ENCODE measurements at places on chromosomes 5 and 9. TPM values are rescaled to one million over a fixed set of nuclear protein-coding genes. Genes with fewer than 3 reads are reported as not detected.

The FYB1 gene
- 205 TPM for polyA plus RNA-seq

The FOXD4L5 gene
- not detected for polyA plus RNA-seq

The BASP1 gene
- 1.6 TPM for polyA plus RNA-seq

GRCh38 chr9:75604661-75605060 lies 285.8 kb upstream of the PCSK5 start:
- H3K27ac ChIP-seq = no peak overlapping the region
- H3K4me1 ChIP-seq = no peaks in the 10 kb centered on the region
- DNase-seq = no peak
- peaks cover 2% of the 10 kb centered on the region for H3K27me3 ChIP-seq

- no peaks in the 10 kb centered on the region for H3K36me3 ChIP-seq
- H3K4me3 ChIP-seq = no peak overlapping the region
- H3K27ac ChIP-seq = no peak overlapping the region
- no peaks in the 10 kb centered on the region for H3K4me1 ChIP-seq
- H3K27me3 ChIP-seq = peaks cover 1% of the 10 kb centered on the region
- no peak for DNase-seq
Measured at GRCh38 chr5:139075066-139076050, 122.8 kb downstream of the SIL1 start.

GRCh38 chr9:124108216-124108615 lies 96.6 kb downstream of the LHX2 start:
- no peaks in the 10 kb centered on the region for H3K4me1 ChIP-seq
- peaks cover 2% of the 10 kb centered on the region for H3K27me3 ChIP-seq
- no peak overlapping the region for H3K4me3 ChIP-seq
- no peaks in the 10 kb centered on the region for H3K36me3 ChIP-seq
- H3K27ac ChIP-seq = no peak overlapping the region
- DNase-seq = no peak

GRCh38 chr5:108212775-108213346 lies 169.0 kb downstream of the FBXL17 start:
- H3K4me3 ChIP-seq = no peak overlapping the region
- DNase-seq = no peak
- H3K36me3 ChIP-seq = peaks cover 23% of the 10 kb centered on the region

The PCDHGA8 gene
- not detected for polyA plus RNA-seq

The SLC6A18 gene
- polyA plus RNA-seq = not detected

DNA sequence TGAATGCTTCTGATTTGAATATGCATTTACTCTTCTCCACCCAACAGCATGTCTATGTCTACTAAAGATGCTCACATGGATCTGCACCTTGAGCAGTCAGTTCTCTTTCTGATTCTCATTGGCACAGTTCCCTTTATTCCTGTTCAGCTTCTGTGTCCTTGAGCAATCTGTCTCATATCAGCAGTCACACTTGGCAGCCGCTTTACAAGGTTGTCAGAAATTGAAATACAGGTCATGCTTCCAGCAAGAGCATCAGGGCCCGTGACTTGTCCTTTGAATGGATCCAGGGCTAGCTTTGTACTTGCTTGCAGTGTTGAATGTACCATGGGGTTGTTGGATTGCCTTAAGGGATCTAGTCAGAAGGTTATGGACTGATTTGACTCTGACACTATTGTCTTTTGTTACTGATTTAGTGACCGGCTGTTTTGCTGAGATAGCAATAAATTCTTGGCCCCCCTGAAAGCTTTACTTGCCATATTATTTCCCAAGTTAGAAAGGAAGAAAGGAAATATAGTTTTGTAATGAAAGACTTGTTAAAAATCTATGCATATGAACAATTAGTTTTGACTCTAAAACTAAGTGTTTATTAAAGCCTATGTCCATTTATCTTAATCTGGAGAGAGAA lies 273.4 kb upstream of the ISL1 start:
- H3K27me3 ChIP-seq = no peaks in the 10 kb centered on the region
- no peak overlapping the region for H3K4me3 ChIP-seq
- H3K4me1 ChIP-seq = no peaks in the 10 kb centered on the region
- H3K27ac ChIP-seq = no peak overlapping the region

The GAPT gene
- polyA plus RNA-seq = 2.9 TPM

The EPB41L4A gene
- polyA plus RNA-seq = 6.0 TPM

- peaks cover 9% of the 10 kb centered on the region for H3K27me3 ChIP-seq
- H3K4me1 ChIP-seq = peaks cover 41% of the 10 kb centered on the region
- DNase-seq = no peak
Measured at GRCh38 chr9:16031486-16031885, 478.6 kb downstream of the CCDC171 start.

The IL9 gene
- not detected for polyA plus RNA-seq

The SLC35D2 gene
- 11.6 TPM for polyA plus RNA-seq

The PDGFRB gene
- 6.4 TPM for polyA plus RNA-seq

The SLC6A3 gene
- polyA plus RNA-seq = not detected

GRCh38 chr9:132622159-132622558 lies 39.8 kb downstream of the BARHL1 start:
- DNase-seq = no peak
- H3K27me3 ChIP-seq = no peaks in the 10 kb centered on the region
- H3K4me1 ChIP-seq = peaks cover 1% of the 10 kb centered on the region
- no peak overlapping the region for H3K27ac ChIP-seq

DNA sequence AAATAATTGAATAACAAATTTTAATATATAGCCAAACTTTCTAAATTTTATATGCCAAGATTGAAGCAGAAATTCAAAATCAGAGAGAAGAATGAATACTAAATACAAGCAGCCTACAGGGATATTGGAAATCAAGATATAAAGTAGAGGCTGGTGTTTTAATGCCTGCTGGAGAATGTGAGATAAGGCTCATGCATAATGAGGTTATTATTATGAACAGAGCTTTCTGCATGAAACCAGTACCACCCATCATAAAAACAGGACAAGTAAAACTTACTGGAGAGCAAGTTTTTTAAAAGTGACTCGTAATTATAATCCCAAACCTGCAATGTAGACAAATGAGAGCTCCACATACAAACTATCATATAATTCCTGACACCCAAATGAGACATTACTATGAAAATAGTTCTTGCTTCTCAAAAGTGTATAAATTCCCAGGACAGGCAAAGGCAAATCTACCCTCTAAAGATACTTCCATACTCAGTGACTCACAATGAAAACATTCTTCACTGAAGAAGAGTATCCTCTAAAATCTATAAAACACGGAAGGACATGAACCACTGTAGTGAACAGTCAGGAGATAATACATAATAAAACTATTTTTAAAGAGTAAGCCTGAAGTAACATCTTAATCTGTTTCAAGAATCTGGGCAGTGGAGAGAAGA lies 532.0 kb upstream of the GRAMD2B start:
- no peak for DNase-seq
- H3K36me3 ChIP-seq = no peaks in the 10 kb centered on the region
- H3K4me3 ChIP-seq = no peak overlapping the region
- H3K27ac ChIP-seq = no peak overlapping the region
- H3K27me3 ChIP-seq = no peaks in the 10 kb centered on the region

GRCh38 chr5:122035913-122036312 lies 42.1 kb downstream of the LOX start:
- H3K4me3 ChIP-seq = no peak overlapping the region
- no peaks in the 10 kb centered on the region for H3K4me1 ChIP-seq
- H3K27me3 ChIP-seq = no peaks in the 10 kb centered on the region
- H3K27ac ChIP-seq = no peak overlapping the region

DNA sequence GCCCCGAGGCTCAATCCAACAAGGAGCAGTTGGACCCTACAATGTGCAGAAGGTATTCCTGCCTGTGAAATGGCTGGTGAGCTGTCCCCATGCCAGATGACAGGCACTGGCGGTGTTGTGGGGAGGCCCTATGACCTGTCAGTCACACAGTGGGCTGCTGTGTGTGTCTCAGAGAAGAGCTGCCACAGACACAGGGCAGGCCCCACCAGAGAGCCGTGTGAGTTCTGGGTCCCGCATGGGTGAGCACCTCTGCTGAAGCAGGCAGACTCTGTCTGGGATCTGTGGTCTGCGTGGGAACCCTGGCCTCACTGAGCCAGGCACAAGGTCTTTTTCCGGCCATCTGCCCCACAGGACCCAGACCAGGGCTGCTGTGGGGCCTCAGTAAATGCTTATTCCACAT lies 37.3 kb upstream of the PITX1 start:
- no peak overlapping the region for H3K4me3 ChIP-seq
- no peaks in the 10 kb centered on the region for H3K4me1 ChIP-seq
- H3K27me3 ChIP-seq = peaks cover 2% of the 10 kb centered on the region
- DNase-seq = no peak
- H3K27ac ChIP-seq = no peak overlapping the region
- no peaks in the 10 kb centered on the region for H3K36me3 ChIP-seq

DNA sequence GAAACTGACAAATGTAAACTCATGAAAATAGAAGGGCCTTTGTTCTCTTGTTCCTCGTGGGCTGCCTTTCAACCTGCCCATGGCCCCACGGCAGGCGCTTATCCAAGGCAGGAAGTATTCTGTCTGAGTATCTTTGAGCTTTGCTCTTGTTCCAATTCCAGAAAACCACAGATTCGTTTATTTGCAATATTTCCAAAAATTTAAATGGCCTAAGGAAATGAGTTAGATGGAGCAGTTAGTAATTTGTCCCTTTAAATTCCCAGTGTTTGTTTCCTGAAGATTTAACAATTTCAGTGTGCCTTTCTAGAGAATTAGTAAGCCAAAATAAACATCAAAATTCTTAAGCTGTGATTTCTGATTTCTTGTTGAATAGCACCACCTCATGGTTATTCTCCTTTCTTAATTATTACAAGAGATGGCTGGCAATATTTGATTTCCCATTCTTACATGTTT lies 299.4 kb upstream of the RASA1 start:
- H3K27ac ChIP-seq = no peak overlapping the region
- no peak for DNase-seq
- H3K4me3 ChIP-seq = no peak overlapping the region
- no peaks in the 10 kb centered on the region for H3K4me1 ChIP-seq
- H3K36me3 ChIP-seq = no peaks in the 10 kb centered on the region

The CNTLN gene
- 0.12 TPM for polyA plus RNA-seq
